Bronchial smooth muscle cell (primary cell): ENCODE measurements at places on chromosomes 6 and 20. TPM values are rescaled to one million over a fixed set of nuclear protein-coding genes. Genes with fewer than 3 reads are reported as not detected.

The FRMD1 gene
- not detected in 2 replicates for total RNA-seq

The EYS gene
- under 0.01 TPM in 1 of 2 replicates, not detected in the other for total RNA-seq

The C6orf58 gene
- total RNA-seq = 0.17 TPM in 1 of 2 replicates, not detected in the other

The ARMH2 gene
- total RNA-seq = not detected in 2 replicates

The CCDC170 gene
- 0.47 and 1.5 TPM in 2 replicates for total RNA-seq

The RSPH4A gene
- under 0.01 and 0.09 TPM in 2 replicates for total RNA-seq

The SMAP1 gene
- 13.6 and 15.1 TPM in 2 replicates for total RNA-seq

The OR12D3 gene
- not detected in 2 replicates for total RNA-seq

The COMMD7 gene
- 9.2 and 22.4 TPM in 2 replicates for total RNA-seq

The SUN5 gene
- not detected in 2 replicates for total RNA-seq

The STK35 gene
- total RNA-seq = 11.5 and 18.5 TPM in 2 replicates

The CST7 gene
- not detected in 2 replicates for total RNA-seq

The YTHDF1 gene
- total RNA-seq = 11.2 and 13.1 TPM in 2 replicates

The TXLNB gene
- 1.9 and 2.1 TPM in 2 replicates for total RNA-seq

The HRH3 gene
- total RNA-seq = not detected in 2 replicates

The NNAT gene
- 0.26 and 0.47 TPM in 2 replicates for total RNA-seq

The LY6G6D gene
- 0.47 TPM in 1 of 2 replicates, not detected in the other for total RNA-seq

The TMEM200A gene
- total RNA-seq = 26.3 and 31.3 TPM in 2 replicates

The UBE2C gene
- total RNA-seq = 1.9 and 3.9 TPM in 2 replicates

The PLCB4 gene
- total RNA-seq = 3.1 and 8.2 TPM in 2 replicates

The NR2E1 gene
- total RNA-seq = not detected in 2 replicates

The CYP21A2 gene
- under 0.01 TPM in 1 of 2 replicates, not detected in the other for total RNA-seq

The LPA gene
- not detected in 2 replicates for total RNA-seq

The PEDS1 gene
- total RNA-seq = 5.5 and 8.7 TPM in 2 replicates

The CLVS2 gene
- total RNA-seq = under 0.01 TPM in 1 of 2 replicates, not detected in the other

The BPIFB4 gene
- not detected in 2 replicates for total RNA-seq

The RPS10 gene
- total RNA-seq = 2,222 and 2,837 TPM in 2 replicates

The RSPO4 gene
- total RNA-seq = not detected in 2 replicates

The WFDC5 gene
- not detected in 2 replicates for total RNA-seq

The RNF217 gene
- 7.3 and 16.3 TPM in 2 replicates for total RNA-seq

The RBM38 gene
- total RNA-seq = 3.3 and 5.2 TPM in 2 replicates

The GSTA2 gene
- total RNA-seq = not detected in 2 replicates

The DEFB115 gene
- total RNA-seq = not detected in 2 replicates

The NKAIN2 gene
- not detected in 2 replicates for total RNA-seq

The ZNF831 gene
- total RNA-seq = under 0.01 TPM in 1 of 2 replicates, not detected in the other

The GNAS-AS1 gene
- total RNA-seq = 0.43 and 0.95 TPM in 2 replicates

The DUSP15 gene
- 0.26 TPM in 1 of 2 replicates, not detected in the other for total RNA-seq

The UFL1 gene
- 22.2 and 29.5 TPM in 2 replicates for total RNA-seq

The C6orf62 gene
- 42.3 and 60.7 TPM in 2 replicates for total RNA-seq

The DNAH8 gene
- under 0.01 TPM in 1 of 2 replicates, not detected in the other for total RNA-seq

The ZKSCAN4 gene
- 5.5 and 7.3 TPM in 2 replicates for total RNA-seq

The STX11 gene
- 0.32 TPM in 1 of 2 replicates, not detected in the other for total RNA-seq

The SPATA25 gene
- 1.4 and 2.0 TPM in 2 replicates for total RNA-seq

The SMOC2 gene
- total RNA-seq = not detected in 2 replicates

The PNPLA1 gene
- total RNA-seq = not detected in 2 replicates

The CALHM5 gene
- total RNA-seq = 8.4 and 9.0 TPM in 2 replicates

The CLPSL2 gene
- not detected in 2 replicates for total RNA-seq

The MEI4 gene
- not detected in 2 replicates for total RNA-seq

The DSE gene
- 74.4 and 89.3 TPM in 2 replicates for total RNA-seq
